ENCODE measurements at places on chromosomes 7 and 10.

DNA sequence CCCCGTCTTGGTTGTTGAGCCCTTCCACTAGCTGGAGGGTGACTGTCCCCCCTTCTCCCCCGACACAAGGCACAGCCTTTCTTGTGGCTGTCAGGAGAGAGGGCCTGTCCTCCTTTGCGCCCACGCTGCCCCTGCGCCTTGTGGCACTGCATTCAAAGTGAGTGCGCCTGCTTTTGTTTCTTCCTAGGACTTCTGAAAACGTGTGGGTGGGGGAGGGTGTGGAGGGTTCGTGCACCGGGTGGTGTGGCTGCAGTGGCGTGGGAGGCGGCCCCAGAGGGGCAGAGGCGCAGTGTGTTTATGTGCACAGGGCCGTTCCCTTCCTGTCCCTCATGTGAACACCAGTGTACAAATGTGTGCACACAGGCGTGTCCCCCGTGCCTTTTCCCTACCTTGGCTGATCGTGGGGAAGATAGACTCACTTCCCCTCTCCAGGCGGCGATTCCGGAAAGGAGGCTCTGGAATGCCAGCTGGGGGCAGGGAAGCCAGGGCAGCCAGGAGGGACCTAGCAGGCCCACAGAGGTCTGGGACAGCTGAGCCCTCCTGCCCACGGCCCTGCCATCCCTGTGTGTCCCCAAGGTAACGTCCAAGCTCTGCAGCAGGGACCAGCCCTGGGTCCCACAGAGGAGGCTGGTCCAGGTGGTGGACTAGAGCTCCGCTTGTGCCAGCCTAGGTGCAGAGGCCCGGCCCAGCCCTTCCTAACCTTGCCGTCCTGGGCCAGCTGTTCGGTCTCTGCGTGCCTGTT is 88.8 kb downstream of the LHPP start:
- no peak for DNase-seq

GRCh38 chr10:129027906-129028305 is 439.1 kb upstream of the MGMT start:
- DNase-seq, result no peak

DNA sequence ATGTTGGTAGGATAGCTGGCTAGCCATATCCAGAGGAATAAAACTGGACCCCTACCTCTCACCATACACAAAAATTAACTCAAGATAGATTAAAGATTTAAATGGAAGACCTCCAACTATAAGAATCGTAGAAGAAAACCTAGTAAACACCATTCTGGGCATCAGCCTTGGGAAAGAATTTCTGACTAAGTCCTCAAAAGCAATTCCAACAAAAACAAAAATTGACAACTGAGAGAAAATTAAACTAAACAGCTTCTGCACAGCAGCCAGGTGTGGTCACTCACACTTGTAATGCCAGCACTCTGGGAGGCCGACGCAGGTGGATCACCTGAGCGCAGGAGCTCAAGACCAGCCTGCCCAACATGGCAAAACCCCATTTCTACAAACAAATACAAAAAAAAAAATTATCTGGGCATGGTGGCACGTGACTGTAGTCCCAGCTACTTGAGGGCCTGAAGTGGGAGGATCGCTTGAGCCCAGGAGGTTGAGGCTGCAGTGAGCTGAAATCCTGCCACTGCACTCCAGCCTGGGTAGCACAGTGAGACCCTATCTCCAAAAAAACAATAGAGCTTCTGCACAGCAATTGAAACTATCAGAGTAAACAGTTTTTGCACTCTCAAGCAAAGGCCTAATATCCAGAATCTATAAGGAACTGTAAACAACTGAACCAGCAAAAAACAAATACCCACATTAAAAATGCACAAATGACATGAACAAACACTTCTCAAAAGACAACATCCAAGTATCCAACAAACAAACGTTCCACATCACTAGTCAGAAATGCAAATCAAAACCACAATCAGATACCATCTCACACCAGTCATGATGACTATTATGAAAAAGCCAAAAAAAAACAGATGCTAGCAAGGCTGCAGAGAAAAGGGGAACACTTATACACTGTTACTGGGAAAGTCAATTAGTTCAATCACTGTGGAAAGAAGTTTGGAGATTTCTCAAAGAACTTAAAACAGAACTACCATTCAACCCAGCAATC is 4.8 kb downstream of the CRPPA start:
- DNase-seq, result no peak

DNA sequence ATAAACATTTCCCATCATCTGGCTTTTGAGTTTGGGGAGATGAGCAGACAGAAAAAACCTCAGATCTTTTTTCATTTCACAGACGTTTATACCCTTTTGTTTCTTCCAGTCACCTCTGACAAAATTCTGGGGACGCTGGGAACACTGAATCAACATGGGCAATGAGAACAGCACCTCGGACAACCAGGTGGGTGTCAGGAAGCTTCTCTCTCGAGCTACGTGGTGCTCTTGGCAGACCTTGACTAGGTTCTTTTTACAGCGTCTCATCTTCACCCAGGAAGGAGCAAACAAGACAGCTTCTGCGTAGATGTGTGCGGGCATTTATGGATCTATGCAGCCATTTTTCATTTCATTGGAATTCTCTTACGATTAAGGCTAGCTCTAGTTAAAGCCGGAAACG is 32.9 kb downstream of the TACC2 start:
- no peak for DNase-seq

GRCh38 chr10:5023177-5023805 is 19.6 kb upstream of the AKR1C2 start:
- no peak for DNase-seq

DNA sequence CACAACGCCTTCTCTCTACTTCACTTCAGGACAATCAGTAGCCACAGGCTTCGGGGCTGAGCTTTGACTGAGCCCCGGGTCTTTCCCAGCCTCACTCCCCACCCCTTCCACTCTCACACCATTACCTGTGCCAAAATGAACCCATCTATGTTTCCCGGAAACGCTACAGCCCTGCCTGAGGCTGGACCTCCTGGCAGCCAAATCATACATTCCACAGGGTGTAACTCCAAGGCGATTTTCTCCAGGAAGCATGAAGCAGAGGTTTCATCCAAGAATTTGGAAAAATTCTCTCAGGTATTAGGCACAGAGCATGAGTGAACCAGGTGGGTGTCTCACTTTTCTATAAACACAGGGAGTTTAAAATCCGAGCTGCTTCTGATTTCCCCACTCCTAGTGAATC is 286.3 kb downstream of the TNS3 start:
- no peak for DNase-seq

DNA sequence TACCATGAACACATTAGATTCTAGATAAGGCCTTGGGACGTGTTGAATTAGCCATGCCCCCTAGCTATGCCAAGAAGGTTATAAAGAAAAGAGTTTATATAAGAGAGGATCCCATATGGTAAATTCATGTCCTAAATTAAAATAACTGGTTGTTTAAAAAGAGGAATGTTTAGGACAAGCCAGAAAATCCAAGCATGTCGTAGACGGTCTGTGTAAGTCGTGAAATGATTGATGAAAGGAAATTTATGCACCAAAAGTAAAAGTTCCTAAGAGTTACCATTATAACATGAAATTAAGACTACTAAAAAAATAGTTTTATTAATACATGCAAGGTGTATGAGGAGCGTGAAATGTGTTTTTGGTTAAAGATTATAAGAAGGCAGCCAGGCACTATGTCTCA is 624.9 kb downstream of the ARL4A start:
- peak; percentile 2 for DNase-seq

GRCh38 chr10:98589691-98590090 is 143.0 kb upstream of the HPS1 start:
- no peak for DNase-seq

DNA sequence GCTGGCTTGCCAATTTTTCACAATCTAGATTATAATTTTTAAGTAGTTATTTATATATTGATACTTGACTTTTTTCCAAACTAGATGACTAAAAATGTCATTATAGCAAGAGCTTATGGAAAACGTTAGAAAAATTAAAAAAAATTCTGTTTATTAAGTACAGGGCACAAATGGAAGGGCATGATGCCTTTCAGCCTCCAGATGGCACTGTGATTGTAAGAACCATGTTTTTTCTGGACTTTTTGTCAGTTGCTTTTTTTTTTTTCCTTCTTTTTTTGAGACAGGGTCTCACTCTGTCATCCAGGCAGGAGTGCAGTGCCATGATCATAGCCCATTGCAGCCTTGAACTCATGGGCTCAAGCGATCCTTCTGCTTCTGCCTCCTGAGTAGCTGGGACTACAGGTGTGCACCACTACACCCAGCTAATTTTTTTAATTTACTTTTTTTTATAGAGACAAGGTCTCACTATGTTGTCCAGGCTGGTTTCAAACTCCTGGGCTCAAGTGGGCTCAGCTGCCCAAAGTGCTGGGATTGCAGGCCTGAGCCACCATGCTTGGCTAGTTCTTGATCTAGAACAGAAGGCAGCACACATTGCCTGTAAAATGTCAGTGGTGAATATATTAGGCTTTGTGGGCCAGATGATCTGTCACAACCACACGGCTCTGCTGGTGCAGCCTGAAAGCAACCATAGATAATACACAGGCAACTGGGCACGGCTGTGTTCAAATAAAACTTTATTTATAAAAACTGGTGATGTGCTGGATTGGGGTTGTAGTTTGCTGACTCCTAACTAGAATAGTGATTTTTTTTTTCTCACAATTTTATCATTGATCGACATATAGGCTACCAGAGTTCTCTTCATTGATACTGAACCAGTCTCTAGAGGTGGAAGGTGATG is 27.4 kb downstream of the UCMA start:
- DNase-seq, result peak; percentile 9

GRCh38 chr7:21370283-21370982 is 57.5 kb upstream of the SP4 start:
- peak; percentile 14 for DNase-seq
